ENCODE measurements at places on chromosomes 13 and 19.

- DNase-seq, result no peak
Measured at GRCh38 chr19:45424191-45425058, 708 bp upstream of the ERCC1 start.

DNA sequence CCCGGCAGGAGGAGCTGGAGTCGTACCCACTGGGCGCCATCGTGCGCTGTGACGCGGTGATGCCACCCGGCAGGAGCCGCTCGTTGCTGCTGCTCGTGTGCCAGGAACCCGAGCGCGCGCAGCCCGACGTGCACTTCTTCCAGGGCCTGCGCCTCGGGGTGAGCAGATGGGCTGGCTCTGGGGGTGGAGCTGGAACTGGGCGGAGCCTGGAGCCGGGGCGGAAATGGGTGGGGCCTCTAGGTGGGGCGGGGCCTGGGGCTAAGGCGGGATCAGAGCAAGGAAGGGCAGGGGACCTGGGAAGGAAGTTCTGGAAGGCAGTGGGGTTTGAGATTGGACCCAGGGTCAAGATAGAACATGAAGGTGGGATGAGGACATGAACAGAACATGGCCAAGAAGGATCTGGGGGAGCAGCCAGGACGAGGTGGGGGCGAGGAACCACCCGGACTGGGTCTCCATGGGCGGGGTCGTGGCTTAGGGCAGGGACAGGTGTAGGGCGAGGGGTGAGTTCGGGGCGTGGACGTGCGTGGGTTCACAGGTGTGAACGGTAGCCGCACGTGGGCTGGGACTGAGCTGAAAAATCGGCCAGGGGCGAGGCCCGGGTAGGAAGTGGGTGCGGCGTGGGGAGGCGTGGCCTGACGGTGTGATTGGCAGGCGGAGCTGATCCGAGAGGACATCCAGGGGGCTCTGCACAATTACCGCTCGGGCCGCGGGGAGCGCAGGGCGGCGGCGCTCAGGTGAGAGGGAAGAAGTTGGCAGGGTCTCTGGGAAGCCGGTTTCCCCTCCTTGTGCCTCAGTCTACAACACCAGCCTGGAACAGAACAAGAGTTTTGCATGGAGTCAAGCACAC lies 4.7 kb downstream of the EPS8L1 start:
- no peak for DNase-seq

DNA sequence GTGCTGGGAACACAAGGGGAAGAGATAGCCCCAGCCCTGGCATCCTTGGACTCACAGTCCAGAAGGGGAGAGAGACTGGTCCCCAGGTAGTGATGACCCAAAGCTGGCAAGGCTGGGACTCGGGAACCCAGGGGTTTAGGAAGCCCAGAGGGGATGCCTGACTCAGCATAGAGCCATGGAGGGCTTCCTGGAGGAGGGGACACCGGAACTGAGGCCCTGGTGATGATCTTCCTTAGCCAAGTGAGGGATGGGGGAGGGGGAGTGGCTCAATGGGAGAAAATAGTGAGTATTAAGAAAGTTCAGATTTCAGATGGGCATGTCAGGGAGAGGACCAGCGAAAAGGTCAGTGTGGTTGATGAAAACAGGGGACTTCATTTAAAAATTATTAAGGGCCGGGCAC lies 26.8 kb downstream of the EXOC3L2 start:
- no peak for DNase-seq

DNA sequence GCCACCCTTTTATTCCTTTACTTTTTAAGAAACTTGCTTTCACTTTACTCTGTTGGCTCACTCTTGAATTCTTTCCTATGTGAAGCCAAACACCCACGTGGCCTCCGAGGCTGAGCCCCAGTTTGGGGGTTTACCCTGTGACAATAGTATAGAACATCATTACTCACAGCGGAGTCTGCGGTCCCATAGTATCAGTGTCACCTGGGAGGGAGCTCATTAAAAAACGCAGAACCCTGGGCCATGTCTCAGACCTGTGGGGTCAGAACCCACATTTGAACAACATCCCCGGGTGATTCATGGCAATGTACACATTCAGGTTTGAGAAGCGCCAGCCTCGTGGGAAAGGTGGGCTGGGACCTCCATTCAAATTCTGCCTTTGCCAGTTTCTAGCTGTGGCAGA lies 36.0 kb upstream of the UBL3 start:
- DNase-seq, result no peak

- no peak for DNase-seq
Measured at GRCh38 chr19:35178701-35179100, 24.2 kb downstream of the FXYD5 start.

DNA sequence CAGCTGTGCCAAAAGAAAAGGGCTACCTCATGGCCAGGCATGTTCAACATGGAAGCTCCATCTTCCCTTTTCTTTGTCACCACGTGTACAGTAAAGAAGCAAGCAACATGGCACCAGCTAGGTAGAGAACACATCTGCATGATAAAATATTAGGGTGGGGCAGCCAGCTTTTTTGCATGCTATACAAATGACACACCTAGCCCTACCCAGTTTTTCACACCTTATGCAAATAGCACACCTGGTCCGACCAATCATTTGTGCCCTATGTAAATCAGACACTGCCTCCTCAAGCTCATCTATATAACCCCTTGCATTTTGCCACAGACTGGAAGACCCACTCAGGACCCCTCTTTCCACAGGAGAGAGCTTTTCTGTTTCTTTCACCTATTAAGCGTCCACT lies 85.5 kb downstream of the STOML3 start:
- DNase-seq, result no peak
